Activated T-cell treated with anti-CD3 and anti-CD28 coated beads, Interleukin-2, amount 50 U/mL, for 24 hours (primary cell): ENCODE measurements at places on chromosomes 12 and 14.
A peak's percentile ranks its signal among the peaks of the same experiment; 100 is the strongest.

DNA sequence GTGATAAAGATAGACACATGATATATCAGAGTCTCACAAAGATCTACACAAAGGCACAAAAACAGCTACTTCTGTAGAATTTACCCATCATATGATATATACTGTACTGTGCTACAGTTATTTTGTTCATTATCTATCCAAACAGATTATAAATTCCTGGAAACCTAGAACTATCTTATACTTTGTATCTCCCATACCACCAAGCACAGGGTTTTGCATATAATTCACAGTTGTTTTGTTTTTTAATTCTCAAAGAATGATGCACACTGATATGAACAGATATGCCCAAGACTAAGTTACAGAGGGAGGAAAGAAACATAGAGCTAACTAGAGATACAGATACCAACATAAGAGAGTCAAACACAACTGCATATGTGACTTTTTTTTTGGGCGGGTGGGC lies 3.4 kb downstream of the PRKAG1 start:
- no peak for DNase-seq

- DNase-seq = no peak
These were observed 37.8 kb upstream of the OR4E1 start for GRCh38 chr14:21711360-21711961.

DNA sequence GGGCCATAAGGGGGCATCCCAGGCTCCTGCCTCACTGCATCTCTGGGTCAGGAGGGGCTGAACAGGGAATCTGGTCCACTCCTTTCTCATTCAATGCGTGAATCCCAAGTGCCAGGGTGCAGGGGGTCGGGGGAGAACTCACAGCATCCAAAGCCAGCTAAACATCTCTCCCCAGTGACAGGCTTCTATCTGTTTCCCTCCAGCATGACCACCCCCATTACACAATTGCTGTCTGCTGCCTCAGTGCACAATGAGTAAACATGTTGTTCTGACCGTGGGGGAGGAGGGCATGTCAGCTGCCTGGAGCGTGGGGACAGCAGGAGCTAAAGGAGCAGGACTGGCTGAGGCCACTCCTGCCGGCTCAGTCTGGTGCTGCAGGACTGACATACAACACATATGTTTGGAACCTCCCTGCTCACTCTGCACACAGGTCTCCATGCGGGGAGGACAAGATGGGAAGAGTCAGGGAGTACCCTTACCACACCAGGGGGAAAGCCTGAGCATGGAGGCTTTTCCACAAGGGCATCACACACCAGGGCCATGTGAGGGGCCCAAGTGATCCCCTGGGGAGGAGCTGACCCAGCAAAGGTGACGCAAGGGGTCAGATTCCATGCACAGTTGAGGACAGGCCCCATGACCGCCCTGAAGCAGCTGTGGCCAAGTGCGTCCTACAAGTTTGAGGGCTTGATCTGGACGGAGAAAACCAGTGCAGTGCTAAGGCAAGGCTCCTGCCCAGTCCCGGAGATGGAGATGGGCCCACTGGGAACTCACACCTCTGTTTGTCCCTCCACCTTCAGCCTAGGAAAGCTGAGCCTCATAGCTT lies 1.4 kb downstream of the TNS2 start:
- DNase-seq = no peak

- no peak for DNase-seq
These were observed 32.6 kb upstream of the PLEKHG3 start for GRCh38 chr14:64671591-64671990.

- no peak for DNase-seq
These were observed 12.6 kb downstream of the TUBA1C start for GRCh38 chr12:49277466-49277865.

DNA sequence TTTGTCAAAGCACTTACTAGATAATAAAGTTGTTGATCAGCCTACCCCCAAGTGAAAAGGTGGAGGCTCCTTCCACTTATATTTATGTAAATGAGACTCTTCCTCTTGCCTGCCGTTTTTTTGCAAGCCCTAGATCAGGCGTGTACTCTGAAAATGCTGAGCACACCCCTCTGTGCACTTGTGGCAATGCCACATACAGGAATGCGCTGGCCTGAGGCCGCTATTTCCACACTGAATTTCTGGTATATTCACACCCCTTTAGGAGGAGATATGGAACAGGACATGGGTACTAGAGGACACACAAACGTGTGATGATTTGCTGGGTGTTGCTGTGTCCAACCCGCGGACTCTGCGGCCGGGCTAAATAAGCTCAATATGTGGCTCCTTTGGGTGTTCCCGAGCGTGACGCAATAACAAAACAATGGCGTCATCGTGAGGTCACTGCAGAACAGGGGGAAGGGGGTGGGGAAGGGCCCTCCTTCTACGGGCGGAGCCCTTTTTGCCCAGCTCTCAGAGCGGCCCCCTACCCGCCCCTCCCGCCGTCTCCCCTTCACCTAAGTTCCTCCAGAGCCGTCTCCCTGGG lies 554 bp upstream of the TSPAN31 start:
- DNase-seq = peak; percentile 88

- DNase-seq = no peak
These were observed 58.3 kb upstream of the ARID2 start for GRCh38 chr12:45671254-45671653.

- DNase-seq = no peak
These were observed 549.6 kb downstream of the DIO2 start for GRCh38 chr14:79661752-79662151.

DNA sequence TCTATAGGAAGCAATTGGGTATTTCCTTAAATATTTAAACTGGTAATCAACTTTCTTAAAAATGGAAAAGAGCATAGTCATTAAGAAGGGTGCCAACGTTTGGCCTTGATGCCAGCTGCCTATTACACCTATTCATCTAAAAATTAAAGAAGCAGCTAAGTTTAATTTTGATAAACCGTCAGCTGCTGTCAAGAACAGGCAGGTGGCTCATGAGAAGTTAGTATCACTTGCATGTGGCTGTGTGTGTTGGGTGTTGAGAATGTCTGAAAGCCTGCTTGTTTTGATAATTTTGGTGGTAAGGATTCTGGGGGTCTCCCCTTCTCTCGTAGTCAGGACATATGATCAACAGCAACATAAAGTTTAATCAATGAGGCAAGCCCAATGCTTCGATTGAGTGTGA lies 6.5 kb downstream of the GLRX5 start:
- no peak for DNase-seq

GRCh38 chr12:124776125-124776513 lies 87.5 kb downstream of the SCARB1 start:
- DNase-seq = no peak

DNA sequence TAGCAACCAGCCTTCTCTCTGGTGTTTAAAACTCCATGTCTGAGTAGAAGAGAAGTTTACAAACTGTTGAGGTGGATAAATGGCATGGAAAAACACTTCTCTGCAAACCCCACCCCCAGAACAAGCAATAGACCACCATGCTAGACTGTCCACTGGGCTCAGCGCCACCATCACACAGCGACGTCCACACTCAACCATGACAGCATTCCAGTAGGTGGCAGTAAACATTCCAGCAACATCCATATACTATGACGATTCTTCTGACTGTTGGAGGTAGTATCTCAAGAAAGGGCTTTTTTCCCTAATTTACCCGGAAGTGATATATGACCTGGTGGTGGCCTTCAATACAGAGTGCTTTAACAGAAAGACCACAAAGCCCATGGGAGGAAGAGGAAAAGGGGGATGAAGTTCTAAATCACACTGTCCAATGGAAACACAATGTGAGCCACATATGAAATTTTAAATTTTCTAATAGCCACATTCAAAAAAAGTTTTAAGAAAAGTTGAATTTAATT lies 152.2 kb downstream of the SLC15A4 start:
- no peak for DNase-seq

GRCh38 chr12:117832459-117833457 lies 136.0 kb downstream of the KSR2 start:
- no peak for DNase-seq
